Activated CD4-positive, alpha-beta memory T cell treated with anti-CD3 and anti-CD28 coated beads for 36 hours (primary cell): ENCODE measurements at places on chromosomes 5 and 9. TPM values are rescaled to one million over a fixed set of nuclear protein-coding genes. Genes with fewer than 3 reads are reported as not detected.

DNA sequence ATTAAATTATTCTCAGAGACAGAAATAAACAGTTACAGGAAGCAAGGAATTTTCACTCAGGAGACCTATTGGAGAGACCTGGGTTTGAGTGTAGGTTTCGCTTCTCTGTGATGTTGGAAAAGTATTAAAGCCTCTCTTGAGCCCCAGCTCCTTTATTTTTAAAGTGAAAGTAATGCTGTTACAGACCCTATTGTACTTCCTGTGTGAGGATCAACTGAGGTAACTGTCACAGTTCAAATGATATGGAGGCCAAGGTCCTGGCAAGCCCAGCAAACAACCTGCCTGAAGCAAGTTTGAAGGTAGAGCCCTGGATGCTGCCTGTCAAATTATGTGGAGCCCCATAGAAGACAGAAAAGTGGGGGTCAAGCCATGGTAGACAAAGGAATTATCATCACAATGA is 7.9 kb upstream of the HACD4 start:
- no peak for DNase-seq

- no peak for DNase-seq
Observed at GRCh38 chr9:33858423-33858822, 41.5 kb downstream of the UBE2R2 start.

DNA sequence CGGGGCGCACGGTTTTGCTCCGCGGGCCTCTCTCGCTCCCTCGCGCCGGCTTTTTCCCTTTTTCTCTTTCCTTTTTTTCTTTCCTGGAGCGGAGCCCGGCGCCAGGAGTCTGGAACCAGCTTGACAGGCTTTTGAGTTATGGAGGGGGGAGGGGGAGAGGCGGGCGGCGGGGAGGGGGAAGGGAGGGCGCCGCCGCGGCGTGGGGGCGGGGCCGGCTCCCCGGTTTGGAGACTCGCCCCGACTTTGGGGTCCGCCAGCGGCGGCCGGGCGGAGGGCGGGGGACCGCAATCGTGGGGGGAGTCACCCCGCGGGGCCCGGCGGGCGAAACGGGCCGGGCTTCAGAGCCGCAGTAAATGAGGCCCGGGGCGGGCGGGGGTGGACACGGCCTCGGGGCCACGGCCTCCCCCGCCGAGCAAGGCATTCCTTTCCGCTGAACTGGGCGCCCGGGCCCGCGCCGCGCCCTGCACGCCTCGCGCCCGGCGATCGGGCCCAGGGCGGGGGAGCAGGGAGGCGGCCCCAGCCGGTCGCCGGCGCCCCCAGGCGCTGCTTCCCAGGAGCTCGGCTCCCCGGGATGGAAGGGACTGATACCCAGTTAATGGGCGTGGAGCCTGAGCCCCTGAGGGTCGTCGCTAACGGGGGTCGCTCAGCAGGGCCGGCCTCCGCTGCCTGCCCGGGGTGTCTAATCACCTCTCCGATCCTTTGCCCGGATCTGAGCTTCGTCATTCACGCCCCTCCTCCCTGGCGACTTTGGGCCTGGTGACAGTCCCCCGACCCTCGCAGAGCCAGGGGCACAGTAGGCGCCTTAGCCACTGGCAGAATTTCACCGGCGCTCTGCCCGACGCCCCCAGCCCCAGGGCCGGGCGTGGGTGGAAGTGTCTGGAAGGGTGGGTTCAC is 138.1 kb downstream of the C9orf50 start:
- peak; percentile 45 for DNase-seq

DNA sequence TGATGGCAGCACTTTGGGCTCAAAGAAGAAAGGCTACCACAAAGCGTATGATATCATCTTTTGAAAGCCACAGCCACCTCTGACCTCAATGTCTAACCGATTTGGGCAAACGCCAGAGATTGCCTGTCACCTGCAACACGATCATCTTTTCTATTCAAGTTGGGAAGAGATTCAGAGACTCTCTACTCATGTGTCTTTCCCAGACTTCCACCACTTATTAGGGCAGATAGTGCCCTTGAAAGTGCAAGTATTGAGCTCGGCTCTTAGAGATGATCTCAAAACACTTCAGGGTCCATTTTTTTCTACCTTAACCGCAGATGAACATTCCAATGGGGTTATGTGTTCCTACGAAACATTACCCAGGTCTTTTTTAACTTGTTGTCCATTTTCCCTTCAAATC is 213.7 kb downstream of the DRD1 start:
- no peak for DNase-seq

- DNase-seq: no peak
Observed at GRCh38 chr5:16995372-16995771, 59.3 kb upstream of the MYO10 start.

DNA sequence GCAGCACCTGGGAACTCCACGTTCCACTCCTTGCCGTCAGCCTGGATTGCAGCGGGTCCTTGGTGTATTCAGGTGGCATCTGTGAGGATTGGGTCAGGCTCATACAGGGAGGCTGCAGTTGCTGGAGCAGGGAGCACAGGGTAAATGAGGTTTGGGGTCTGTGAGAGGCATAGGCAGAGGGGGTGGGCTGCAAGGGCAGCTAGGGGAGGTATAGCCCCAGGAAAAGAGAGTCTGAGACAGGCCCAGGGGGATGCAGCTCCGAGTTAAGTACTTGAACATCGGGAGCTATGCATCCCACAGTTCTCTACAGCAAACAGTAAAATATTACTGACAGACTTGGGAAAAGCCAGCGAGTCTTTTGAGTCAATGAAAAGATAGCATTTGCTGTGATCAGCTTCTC is 101.6 kb downstream of the TRIO start:
- DNase-seq: no peak

DNA sequence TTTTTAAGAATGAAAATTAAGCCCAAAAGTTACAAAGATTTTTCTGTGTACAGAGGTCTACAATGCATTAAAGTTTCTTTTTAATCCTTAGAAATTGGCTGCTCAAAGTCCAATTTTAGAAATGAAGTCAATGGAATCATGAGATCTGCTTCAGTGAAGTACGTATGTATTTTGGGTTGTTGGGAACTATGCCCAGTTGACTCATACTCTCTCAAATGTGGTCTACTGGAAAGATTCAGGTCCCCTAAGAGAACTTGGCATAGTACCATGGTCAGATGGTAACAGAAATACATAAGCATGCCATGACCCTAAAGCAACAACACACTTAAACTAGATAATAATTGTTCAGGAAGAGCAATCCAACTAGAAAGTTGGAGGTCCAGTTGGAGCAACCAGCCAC is 23.0 kb downstream of the FBLL1 start:
- no peak for DNase-seq

GRCh38 chr5:7642029-7642428 is 208.9 kb downstream of the CFAP90 start:
- DNase-seq: no peak

DNA sequence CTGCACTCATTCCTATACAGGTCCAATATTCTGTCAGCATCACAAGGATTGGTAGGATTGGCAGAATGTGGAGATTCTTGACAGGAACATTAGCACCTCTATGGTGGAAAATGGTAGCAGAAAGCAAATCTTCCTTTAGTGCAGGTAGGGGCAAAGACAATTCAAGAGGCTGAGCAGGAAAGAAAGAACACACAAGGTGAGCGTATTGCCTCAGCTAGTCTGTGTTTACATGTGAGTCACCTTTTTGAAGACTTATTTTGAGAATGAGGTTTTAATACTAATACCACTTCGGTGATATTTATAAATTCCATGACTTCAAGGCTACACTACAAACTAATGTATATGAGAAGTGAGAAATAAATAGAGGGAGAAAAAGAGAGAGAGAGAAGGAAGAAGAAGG is 717.0 kb downstream of the BRINP1 start:
- DNase-seq: no peak

DNA sequence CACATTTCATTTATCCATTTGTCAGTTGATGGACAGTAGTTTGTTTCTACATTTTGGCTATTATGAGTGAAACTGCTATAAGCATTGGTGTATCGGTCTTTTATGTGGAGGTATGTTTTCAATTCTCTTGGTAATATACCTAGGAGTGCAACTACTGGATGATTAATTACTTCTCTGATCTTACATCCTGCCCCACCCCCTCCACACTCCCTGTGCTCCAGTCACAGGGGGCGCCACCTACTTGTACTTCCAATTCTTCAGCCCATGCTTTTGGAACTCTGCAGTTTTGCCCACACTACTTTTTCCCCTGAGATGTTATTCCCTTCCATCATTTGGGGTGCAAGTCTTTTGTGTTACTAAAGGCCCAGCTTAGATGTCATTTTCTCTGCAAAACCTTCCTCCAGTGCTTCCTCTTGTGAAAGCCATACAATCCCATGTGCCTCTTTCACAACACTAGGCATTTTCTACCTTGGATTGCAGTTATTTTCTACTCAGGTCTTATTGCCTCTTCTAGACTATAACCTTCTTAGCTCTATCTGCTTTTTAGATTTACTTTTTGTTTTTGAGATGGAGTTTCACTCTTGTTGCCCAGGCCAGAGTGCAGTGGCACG is 42.1 kb downstream of the SEC61B start:
- peak; percentile 61 for DNase-seq

GRCh38 chr5:6950250-6950649 is 237.0 kb downstream of the TENT4A start:
- peak; percentile 9 for DNase-seq

GRCh38 chr5:90158131-90158530 is 251.4 kb downstream of the CETN3 start:
- no peak for DNase-seq

GRCh38 chr5:172077664-172078425 is 71.4 kb upstream of the FBXW11 start:
- DNase-seq: no peak

DNA sequence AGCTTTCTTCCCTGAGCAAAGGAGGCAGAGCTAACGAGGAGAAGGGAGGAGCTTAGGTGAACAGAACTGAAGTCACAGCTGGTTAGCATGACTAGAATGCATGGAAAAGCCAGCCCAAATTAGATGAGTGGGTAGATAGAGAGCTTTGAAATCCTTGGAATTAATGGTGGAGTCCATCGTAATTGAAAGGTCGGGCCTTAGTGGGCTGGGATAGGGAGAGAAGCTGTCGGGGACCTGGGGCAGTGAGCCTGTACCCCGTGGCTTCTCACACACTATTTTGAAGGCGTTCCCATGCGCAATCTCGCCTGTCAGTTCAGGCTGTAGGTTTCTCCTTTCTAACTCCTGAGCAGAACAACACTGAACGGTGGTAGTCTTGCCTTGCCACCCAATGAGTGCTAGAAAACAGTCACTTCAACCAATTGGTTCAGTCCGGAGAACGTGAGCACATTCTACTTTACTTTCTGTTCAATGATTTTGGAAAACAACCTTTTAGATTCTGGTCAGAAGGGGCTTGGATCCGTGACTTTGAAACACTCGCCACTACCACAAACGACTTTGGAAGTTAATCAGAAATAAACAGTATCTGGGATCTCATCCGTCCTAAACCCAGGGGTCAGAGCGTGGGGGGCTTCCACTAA is 655 bp upstream of the RAI14 start:
- DNase-seq: peak; percentile 39

DNA sequence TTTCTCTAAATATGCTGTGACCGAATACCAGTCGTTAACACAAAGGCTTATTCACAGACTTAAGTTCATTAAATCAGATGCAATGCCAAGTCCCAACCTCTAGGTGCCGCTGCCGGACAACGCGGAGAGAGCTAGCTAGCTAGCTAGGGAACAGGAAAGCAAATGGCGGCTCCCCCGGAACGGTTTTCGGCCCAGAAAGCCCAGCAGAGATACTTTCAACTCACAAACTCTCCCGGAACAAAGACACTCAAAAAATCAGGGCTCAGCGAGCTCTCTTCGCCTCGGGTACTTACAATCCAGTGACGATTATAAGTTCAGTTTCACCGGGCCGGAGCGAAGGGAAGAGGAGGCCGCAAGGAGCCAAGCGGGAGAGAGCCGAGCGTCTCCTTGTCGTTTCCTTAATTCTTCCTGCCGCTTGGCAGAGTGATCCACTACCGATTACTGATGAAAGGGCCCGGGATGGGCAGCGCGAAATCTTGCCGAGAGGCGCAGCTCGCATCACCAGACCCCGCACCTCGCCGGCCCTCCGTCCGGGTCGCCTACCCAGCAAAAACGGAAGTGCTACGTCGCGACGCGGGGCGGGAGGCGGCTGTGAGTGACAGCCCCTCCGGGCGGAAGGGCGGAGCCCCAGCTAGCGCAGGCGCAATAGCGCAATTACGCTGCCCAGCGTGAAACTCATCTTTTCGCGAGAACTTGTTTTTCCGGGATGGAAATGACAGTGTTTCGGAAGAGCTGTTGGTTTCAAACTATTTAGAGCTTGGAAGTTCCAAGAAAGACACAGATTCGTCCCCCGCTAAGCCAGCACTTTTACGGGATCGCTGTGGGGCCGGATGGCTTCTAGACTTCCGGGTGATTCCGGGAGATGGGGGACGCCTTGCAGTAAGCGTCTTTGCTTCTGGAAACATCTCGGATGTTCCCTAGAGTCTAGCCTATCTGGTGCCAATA is at the start of gene TAF7:
TSS of gene TAF7 (minus strand) at position 560 of the 945 bp plus-strand sequence. CDS start 740 bp downstream, outside the sequence.
- DNase-seq: peak; percentile 95

GRCh38 chr5:168916266-168916665 is 337.1 kb upstream of the PANK3 start:
- DNase-seq: no peak

- DNase-seq: no peak
Observed at GRCh38 chr9:98193336-98193944, 1.0 kb upstream of the CORO2A start.

GRCh38 chr5:38598994-38599617 is 42.7 kb upstream of the LIFR start:
- no peak for DNase-seq

DNA sequence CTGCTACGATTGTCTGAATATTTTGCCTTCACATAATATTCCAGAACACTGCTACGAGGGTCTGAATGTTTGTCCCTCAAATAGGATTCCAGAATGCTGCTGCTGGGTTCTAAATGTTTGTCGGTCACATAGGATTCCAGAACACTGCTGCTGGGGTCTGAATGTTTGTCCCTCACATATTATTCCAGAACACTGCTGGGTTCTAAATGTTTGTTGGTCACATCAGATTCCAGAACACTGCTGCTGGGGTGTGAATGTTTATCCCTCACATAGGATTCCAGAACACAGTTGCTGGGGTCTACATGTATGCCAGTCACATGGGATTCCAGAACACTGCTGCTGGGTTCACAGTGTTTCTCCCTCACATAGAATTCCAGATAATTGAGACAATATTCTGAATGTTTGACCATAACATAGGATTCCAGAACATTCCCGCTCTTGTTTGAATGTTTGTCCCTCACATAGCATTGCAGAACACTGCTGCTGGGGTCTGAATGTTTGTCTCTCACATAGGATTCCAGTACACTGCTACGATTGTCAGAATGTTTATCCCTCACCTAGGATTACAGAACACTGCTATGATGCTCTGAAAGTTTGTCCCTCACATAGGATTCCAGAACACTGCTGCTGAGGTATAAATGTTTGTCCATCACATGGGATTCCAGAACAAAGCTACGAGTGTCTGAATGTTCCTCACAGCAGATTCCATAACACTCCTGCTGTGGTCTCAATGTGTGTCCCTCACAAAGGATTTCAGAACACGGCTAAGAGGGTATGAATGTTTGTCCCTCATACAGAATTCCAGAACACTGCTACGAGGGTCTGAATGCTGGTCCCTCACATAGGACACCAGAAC is 201.8 kb downstream of the FOXD4L6 start:
- no peak for DNase-seq

- DNase-seq: no peak
Observed at GRCh38 chr5:109479260-109479860, 69.6 kb upstream of the PJA2 start.

- DNase-seq: no peak
Observed at GRCh38 chr5:23411994-23412393, 95.4 kb upstream of the PRDM9 start.

Gene PDGFRB
- total RNA-seq: 0.21 TPM

Gene WNT8A
- not detected for total RNA-seq

Gene ZNF622
- total RNA-seq: 35.6 TPM

Gene SH3RF2
- not detected for total RNA-seq

Gene ENTREP1
- total RNA-seq: not detected

Gene POLR3G
- total RNA-seq: 9.7 TPM

Gene PCDHB12
- total RNA-seq: not detected

Gene TEK
- total RNA-seq: not detected

Gene PCDHA12
- total RNA-seq: not detected

Gene CDC20B
- total RNA-seq: not detected
